ENCODE measurements at places on chromosomes 6 and 20.

- DNase-seq, result no peak
Observed at GRCh38 chr6:53244958-53245357, 96.3 kb upstream of the GCM1 start.

- DNase-seq, result no peak
Observed at GRCh38 chr6:153436351-153436750, 305.3 kb upstream of the RGS17 start.

DNA sequence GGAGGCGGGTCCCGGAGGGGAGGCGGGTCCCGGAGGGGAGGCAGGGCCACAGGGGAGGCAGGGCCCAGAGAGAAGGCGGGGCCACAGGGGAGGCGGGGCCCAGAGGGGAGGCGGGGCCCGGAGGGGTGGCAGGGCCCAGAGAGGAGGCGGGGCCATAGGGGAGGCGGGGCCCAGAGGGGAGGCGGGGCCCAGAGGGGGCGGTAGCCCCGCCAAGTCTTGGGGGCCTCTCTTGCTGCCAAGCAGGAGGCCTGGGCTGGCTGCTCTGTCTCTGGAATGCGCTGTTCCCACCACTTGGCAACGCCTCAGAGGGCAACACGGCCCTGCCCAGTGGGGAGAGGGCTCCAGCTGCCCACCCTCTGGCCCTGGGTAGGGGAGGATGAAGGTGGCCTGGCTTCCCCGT is 80.5 kb downstream of the YTHDF1 start:
- no peak for DNase-seq

DNA sequence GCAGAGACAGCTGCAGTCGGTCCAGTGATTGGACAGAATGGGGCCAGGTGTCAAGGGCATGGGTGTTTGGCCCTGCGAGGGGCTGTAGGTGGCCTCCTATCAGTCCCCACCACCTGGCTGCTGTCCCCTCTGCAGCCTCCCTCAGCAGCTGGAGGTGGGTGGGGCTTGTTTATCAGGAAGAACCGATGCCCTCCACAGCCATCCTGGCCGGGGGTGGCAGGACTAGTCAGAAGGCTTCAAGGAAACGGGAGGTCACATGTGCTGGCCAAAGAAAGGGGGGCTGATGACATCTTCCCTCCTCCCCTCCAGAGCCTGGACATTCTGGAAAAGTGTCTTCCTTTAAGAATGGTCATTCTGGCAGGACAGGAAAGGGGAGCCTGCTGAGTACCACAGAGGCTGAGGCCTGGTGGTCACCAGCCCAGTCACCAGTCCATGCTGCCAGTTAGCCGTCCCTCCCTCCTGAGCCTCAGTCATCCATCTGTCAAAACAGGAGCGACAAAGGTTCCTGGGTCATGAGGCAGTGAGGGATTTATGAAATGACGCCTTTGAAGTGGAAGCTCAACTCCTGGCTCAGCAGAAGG is 4.1 kb downstream of the FAM210B start:
- no peak for DNase-seq

- no peak for DNase-seq
Observed at GRCh38 chr20:29742699-29743100, 1514.8 kb upstream of the DEFB115 start.

- DNase-seq, result no peak
Observed at GRCh38 chr6:12134581-12134980, 122.5 kb downstream of the HIVEP1 start.

DNA sequence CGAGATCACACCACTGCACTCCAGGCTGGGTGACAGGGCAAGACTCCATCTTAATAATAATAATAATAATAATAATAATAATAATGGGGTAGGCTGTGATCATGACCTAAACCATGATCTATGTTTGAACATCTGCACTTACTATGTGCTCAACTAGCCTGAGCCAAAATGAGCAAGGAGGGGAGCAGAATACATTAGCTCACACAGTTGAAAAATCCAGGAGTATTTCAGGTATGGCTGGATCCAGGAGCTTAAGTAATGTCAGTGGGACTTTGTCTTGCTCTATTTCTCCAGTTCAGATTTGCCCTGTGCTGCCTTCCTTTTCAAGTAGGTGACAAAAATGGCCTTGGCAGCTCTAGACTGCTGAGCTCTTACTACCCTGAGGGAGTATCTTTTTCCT is 32.7 kb upstream of the SLC9A8 start:
- DNase-seq, result no peak

DNA sequence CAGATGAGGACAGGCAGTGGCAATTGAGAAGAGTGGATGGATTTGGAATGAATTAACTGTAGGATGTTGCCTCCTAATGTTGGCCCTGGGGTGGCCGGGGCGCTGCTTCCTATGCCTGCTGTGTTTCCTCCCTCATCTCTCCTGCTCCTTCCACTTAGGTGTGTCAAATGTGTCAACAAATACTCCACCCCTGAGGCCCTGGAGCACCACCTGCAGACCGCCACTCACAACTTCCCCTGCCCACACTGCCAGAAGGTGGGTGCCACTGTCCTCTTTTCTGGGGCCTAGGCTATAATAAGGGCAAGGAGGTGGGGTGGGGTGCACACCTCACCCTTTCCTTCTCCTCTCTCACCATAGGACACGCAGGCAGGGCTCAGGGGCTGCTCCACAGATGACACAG is 30.0 kb upstream of the CHMP4B start:
- no peak for DNase-seq

DNA sequence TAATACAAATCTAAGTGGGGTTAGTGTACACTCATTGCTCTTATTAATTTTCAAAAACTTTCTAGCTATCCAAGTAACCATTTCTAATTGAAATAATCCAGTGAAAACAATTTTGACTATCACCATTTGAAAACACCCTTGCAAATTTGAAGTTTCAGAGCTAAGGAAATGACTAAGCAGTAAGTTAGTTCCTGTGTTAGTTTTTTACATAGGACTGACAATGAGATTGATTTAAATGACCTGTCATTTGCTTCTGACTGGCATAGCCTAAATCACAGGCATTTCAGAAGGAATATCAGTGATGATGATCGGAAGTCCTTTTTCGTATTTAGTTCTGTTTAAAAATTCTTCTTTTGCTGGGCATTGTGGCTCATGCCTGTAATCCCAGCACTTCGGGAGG is 27.0 kb downstream of the STK4 start:
- no peak for DNase-seq

DNA sequence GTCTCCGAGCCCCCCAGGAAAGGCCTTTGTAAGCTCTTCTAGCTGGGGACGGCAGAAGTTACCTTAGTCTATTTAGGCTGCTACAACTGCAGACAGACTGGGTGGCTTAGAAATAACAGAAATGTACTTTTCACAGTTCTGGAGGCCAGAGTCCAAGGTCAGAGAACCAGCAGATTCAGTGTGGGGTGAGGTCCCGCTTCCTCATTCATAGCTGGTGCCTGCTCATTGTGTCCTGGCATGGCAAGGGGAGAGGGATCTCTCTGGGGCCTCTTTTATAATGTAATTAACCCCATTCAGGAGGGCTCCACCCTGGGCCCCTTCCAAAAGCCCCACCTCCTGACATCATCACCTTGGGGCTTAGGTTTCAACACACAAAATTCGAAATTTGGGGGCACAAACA is 315.1 kb downstream of the CDH4 start:
- no peak for DNase-seq

DNA sequence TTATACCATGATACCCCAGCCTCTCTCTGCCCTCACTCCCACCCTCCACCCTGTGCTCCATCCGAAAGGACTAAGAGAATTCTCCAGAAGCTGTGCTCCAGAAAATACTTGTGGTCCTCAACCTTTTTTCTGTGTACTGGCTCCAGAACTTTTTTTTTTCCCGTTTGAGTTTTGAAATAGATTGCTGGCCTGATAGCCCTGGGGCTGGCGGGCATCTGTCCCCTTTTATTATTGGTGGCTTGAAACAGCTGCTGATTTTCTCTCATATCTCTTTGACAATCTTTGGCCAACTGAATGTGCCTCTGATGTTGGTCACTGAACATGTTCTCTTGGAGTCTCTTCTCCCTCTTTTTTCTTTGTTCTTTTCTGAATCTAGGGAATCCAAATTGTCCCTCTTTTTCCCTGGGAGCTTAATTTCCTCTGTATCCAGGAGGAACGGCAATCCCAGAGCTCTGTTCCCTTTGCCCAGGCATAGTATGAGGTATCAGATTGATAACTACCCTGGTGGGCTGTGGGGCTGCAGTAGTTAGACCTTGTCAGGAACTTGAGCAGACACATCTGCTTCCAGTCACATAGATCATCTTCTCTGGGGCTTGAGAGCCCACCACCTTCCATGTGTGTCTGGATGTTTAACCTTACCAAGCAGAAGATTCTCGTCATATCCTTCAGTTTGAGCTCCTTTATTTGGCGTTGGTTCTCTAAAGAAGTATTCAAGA is 1.6 kb downstream of the PPARD start:
- no peak for DNase-seq

- no peak for DNase-seq
Observed at GRCh38 chr20:9637889-9638288, 123.5 kb downstream of the LAMP5 start.

DNA sequence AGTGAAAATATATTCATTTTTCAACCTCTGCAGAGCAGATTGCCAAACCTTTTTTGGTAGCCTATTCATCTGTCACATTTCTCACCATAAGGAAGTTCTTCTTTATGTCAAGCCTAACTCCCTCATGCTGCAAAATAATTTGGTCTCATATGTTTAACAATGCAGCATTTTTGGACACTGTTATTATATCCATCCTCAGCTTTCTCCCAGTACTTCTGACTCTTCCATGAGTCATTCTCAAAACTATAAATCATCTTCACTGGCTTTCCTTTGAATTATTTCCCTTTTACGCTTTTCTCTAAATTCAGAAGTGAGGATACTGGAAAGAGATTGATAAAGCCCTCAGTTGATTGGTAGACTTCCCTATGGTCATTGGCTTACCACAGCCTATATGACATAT is 192.2 kb downstream of the TPBG start:
- no peak for DNase-seq

GRCh38 chr20:61954276-61955021 is 111.2 kb downstream of the TAF4 start:
- no peak for DNase-seq

DNA sequence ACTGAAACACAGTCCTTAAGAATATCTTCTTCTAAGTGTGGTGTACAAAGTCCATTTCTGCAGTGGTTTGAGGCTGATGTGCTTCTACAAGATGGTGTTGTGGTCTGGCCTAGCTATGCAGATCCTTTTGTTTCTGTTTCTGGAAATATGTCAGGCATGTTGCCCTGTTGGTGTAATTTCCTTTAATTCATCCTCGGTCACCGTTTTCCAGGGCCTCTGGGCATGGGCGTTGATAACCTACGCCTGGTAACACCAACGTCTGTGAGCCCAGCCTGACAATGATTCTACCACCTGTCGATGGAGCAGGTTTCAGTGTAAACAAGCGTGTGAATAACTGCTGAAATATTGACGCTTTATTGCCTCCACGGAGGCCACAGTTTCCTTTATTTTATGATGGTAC is 33.3 kb upstream of the AFDN start:
- DNase-seq, result peak; percentile 55

DNA sequence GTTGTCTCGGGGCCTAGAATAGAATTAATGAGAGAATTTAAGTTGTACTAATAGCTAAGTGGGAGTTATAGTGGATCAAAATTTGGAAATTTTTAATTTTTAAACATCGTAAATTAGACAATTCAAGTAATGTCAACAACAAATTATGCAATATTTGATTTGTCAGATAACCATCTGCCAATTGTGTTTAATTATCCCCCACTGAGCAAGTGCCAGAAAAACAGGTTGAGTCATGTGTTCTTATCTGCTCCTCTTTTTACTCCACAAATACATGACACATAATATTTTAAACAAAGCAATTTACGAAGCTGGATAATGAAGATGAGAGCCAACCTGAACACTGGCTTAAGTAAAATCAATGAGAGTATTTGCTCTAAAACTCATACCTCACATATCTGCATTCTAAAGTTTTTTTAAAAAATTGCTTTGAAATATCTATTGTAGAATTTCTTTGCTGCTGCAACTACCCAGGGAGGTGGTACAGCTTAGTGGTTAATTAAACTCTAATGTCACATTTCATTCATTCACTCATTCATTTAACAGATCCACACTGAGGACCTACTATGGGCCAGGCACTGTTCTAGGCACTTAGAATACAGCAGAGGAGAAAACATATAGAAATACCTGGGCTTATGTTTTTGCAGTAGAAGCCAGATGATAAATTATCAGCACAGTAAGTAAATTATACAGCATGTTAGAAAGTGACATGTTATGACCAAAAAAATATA is 57.1 kb upstream of the MAP7 start:
- DNase-seq, result no peak

DNA sequence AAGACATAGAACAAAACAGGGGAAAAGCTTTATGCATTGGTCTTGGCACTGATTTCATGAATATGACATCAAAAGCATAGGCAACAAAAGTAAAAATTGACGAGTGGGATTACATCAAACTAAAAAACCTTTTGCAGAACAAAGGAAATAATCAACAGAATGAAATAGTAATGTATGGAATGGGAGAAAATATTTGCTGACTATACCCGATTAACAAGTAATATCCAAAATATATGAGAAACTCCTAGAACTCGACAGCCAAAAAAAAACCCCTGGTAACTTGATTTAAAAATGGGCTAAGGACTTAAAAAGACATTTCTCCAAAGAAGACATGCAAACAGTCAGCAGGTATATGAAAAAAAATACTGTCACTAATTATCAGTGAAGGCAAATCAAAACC is 231.7 kb upstream of the MAN1A1 start:
- no peak for DNase-seq

GRCh38 chr20:39699166-39699725 is 737.1 kb downstream of the DHX35 start:
- no peak for DNase-seq

DNA sequence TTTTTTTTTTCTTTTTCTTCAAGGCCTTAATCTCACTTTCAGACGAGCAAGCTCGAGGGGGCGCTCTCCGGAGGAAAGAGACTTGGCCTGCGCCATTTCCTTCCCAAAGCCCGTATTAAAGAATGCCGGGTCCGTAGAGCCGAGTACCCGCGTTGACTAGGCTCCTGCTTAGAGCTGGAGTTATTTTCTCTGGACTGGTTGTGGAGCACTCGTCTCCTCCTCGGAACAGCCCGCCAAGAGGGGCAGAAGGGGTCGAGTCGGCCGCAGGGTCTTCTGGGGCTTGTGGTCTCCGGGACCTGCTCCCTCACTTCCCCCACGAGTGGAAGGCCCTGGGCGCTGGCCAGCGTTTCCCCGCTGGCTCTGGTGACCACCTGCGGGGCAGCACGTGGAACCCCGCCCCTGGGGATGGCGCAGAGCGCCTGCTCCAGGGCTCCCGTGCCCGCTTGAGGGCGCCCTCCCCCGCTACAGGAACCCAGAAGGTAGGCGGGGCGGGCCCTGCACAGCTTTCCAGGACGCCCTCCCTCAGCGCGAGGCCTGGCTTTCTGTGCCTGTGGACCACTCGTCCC is 2.7 kb upstream of the MEI4 start:
- peak; percentile 59 for DNase-seq
